ENCODE measurements at places on chromosomes 1 and 21.

- no peak for DNase-seq
Observed at GRCh38 chr1:224175617-224176016, 7.4 kb upstream of the DEGS1 start.

- no peak for DNase-seq
Observed at GRCh38 chr1:167367705-167368104, 147.0 kb downstream of the POU2F1 start.

GRCh38 chr1:150967936-150968335 is 6.7 kb downstream of the CERS2 start:
- no peak for DNase-seq

DNA sequence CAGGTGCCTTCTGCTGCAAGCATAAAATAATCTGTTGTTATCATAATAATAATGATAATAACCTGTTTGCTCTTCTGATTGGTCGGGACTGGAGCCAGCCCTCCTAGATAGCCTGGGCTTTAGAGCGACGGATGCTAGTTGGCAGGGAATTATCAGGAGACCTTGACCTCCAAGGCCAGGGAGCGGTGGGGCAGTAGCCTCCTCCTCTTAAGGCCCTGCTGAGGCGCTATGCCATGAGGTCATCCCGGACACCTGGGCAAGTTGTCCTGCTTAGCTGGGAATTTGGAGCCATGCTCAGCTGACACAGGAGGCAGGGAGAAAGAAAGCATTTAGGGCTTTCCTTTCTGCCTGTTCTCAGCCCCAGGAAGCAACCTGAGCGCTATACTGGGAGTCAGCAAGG is 15.6 kb downstream of the C1orf115 start:
- no peak for DNase-seq

- DNase-seq = no peak
Observed at GRCh38 chr1:229225331-229225782, 45.6 kb upstream of the RAB4A start.

DNA sequence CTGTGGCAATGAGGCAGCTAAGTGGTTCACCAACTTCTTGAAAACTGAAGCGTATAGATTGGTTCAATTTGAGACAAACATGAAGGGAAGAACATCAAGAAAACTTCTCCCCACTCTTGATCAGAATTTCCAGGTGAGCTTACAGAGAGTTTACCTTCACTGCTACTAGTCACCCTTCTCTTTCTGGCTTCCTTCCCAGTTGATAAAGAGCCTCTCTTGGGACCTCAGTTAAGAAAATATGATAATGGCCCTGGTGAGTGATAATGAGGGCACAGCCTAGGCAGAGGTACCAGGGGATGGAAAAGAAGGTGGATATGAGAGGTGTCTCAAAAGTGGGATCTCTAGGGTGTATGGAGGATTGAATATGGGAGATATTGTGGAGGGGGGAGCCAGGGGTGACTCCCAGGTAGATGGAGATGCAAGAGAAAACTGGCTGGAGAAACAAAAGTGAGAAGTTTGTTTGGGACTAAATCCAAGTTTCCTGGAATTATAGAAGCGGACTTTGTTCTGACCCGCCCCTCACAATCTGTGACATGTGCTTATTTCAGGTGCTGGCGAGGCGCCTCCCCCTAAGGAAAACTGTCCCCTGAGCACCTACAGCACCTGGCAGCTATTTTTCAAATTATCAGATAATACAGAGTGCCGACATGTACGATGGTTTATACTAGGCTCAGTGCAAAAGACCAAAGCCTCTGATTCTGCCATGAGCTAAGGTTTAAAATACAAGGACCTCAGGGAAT is 13.7 kb downstream of the MTARC2 start:
- DNase-seq = no peak

DNA sequence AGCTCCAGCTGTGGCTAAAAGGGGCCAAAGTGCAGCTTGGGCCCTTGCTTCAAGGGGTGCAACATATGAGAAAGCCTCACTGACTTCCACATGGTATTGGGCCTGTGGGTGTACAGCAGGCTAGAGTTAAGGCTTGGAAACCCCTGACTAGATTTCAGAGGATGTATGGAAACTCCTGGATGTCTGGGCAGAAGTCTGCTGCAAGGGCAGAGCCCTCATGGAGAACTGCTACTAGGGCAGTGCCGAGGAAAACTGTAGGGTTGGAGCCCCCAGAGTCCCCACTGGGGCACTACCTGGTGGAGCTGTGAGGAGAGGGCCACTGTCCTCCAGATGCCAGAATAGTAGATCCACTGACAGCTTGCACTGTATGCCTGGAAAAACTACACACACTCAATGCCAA is 69.5 kb downstream of the XCL2 start:
- DNase-seq = no peak

GRCh38 chr1:98059620-98060019 is 138.8 kb upstream of the DPYD start:
- no peak for DNase-seq

- DNase-seq = no peak
Observed at GRCh38 chr21:44568667-44569556, 4.6 kb upstream of the KRTAP10-4 start.

DNA sequence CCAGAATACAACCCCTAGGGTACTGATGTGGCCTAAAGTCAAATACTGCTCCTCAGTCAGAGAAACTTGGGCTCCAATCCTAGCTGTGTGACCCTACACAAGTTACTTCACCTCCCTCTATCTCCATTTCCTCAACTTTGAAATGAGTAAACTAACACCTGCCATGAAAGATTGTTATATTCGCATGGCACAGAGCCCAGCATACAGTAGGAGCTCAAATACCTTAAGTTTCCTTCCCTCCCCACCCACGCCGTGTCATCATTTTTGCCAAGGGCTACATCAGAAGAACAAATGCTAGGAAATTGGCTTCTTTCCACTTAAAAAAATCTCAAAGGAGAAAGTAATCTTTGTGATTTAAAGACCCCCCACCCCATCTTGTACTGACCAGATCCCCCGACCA is 22.2 kb upstream of the ZNF362 start:
- no peak for DNase-seq

DNA sequence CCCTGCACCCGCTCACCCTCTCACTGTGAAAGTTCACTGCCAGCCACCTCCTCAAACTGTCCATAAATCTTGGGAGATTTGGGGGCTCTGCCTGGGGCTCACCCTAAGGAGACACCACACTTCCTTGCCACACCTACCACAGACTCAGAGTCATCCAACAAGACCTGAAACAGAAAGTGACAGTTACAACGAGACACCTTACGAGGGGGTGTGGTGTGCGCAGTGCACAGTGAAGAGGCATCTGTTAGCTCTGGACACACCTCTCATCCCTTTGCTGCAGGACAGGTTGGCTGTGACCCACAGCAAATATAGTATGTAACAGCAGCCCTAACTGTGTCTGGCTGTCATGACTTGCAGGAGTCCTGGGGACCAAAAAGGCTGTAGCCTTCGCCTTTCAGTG is 190.2 kb downstream of the NR5A2 start:
- DNase-seq = no peak

GRCh38 chr1:225998560-225999226 is 450 bp downstream of the SDE2 start:
- no peak for DNase-seq

DNA sequence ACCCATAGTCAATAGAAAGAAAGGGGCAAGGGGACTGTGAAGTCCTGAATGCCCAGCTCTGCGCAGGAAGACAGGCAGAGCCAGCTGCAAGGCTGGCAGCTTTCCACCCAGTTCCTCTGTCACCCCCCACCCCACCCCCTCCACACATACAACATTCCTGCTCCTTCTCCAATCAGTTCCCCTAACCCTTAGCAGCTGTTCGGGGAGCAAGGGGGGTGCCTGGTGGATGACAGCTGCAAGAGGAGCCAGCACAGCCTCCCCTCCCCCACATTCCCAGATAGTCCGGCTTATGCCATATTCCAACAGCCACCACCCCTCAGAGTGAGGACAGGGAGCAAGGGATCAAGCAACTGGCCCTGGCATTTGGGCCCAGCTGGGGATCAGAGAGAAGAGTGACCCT is 9.7 kb downstream of the ARHGEF2 start:
- DNase-seq = peak; percentile 95

- no peak for DNase-seq
Observed at GRCh38 chr1:214303141-214303930, 22.4 kb downstream of the SMYD2 start.

DNA sequence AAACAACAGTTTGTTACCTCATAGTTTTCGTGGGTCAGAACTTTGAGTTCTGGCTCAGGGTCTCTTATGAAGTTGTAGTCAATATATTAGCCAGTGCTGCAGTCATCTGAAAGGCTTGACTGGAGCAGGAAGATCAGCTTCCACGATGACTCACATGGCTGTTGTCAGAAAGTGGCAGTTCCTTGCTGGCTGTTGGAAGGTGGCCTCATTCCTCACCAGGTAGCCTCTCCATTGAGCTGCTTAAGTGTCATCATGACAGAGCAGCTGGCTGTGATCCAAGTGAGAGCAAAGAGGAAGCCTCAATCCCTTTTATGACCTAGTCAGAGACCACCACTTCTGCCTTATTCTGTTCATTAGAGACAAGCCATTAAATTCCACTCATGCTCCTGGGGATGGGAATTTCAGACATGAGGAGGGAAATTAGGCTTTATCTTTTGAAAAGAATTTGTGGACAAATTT is 5.6 kb downstream of the OSBPL9 start:
- no peak for DNase-seq

GRCh38 chr1:209585672-209586071 is 2.2 kb downstream of the CAMK1G start:
- peak; percentile 55 for DNase-seq

GRCh38 chr1:156899956-156900718 is 6.6 kb downstream of the PEAR1 start:
- DNase-seq = no peak

DNA sequence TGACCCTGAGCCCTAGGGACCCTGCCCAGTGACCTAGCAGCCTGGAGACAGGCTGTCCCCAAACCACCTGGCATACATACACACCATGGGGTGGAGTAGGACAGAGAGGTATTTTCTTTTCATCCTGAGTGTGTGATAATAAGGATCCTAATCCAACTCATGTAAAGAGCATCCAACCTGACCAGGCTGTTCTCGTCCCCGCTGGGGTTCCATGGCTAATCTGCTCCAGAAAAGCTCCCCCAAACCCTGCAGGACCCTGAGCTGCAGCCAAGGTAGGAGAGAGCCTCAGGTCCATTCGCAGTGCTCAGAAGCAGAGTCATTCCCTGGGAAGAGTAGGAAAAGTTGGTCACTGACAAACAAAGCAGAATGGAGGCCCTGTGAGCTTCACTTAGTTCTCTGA is 31.4 kb downstream of the KCND3 start:
- no peak for DNase-seq

- no peak for DNase-seq
Observed at GRCh38 chr1:193890935-193891334, 704.5 kb upstream of the B3GALT2 start.

GRCh38 chr1:221487781-221488524 is 253.9 kb downstream of the DUSP10 start:
- DNase-seq = no peak

- DNase-seq = no peak
Observed at GRCh38 chr1:211024901-211025300, 109.0 kb downstream of the KCNH1 start.

DNA sequence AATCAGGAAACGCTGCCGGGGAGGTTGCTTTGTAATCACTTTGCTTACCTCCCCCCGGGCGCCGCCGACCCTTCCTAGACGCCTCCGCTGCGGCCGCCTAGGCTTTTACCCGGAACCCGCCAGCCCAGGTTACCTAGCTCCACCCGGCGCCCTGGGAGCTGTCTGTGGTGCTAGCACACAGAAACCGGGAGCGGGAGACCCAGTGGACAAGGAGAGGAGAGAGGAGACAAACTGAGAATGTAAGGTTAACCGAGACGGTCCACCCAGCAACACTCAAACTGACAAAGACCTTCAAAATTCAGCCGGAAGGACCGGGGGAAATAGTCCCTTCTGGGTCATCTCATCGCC is 9.8 kb downstream of the BARHL2 start:
- DNase-seq = no peak

GRCh38 chr1:70140343-70140742 is 65.0 kb downstream of the LRRC40 start:
- no peak for DNase-seq

DNA sequence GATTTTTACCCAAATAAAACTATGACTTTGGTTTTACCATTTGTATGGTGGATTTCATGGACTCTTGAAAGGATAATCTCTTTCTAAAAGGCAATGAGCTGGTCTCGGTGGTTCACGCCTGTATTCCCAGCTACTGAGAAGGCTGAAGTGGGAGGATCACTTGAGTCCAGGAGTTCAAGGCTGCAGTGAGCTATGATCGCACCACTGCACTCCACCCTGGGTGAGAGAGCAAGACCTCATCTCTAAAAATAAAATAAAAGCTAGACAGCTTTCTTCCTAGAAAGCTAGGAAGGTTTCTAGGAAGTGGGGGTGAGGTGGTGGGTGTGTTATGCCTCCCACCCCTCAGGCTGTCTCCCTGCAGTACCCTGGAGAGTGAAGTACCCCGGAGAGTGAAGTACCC is 54.0 kb upstream of the L1TD1 start:
- DNase-seq = no peak

DNA sequence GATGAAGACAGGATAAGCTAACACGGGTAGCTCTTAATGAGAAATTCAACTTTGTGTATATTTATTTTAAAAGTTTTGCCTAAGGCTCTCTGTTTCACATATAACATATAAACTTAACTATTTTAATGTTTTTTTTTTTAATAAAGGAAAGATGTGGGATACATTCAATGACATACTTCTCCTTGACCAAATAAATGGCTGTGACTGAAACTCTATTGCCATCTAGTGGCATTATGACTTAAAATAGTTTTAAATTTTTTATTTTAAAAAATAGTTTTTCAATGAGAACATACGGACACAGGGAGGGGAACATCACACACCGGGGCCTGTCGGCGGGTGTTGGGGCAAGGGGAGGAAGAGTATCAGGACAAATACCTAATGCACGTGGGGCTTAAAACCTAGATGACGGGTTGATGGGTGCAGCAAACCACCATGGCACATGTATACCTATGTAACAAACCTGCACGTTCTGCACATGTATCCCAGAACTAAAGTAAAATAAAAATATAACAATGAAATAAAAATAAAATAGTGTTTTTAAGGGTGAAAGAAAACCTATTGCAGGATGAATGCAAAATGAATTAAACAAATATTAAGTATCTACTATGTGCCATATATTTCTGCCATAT is 83.4 kb downstream of the LYST start:
- DNase-seq = no peak

DNA sequence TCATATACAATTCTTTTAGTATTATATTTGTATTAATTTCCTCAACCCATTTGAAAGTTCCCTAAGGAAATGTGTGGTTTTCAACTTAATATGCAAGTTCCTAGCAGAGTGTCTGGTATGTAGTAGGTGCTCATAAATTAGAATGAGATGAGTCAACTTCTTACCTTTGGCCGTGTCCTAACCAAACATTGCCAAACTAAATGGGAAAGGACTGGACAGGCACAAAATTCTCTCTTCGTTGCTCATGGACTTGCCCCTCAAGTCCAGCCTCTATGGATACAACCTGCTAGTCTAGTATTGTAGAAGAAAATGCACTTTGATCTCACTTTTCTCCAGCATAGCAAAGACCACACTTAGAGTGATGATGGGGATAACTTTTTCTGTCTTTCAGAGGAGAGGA is 11.6 kb upstream of the MRPS14 start:
- DNase-seq = no peak

DNA sequence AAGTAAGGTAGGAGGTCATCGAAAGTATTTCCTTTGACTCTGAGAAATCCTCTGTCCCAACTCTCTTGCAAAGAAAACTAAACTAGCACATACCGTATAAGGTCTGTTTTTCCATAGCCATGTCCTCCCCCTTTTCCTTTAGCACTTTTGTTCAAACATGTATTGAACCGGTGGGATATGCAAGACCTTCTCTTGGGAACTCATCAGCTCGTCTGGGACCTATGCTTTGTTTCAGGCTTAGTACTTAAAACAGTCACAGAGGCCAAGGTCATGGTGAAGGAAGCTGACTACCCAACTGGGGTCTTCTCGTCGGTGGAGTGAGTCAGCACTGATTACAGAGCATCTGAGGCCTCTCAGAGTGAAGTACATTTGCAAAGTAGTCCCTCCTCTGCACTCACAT is 185.0 kb downstream of the ZBTB18 start:
- DNase-seq = no peak
